ENCODE measurements at places on chromosomes 7 and 10.

- peak; percentile 83 for DNase-seq
Observed at GRCh38 chr7:51062222-51062987, 254.2 kb downstream of the COBL start.

DNA sequence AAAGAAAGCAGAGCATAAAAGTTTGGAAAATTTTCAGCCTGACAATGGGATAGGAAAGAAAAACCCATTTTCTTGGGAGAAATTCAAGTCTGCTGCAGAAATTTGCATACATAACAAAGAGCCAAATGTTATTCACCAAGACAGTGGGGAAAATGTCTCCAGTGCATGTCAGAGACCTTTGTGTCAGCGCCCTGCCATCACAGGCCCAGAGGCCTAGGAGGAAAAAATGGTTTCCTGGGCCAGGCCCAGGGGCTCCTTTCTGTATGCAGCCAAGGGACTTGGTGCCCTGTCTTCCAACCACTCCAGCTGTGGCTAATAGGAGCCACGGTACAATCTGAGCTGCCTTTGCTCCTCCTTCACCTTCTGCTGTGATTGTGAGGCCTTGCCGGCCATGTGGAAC is 189.1 kb upstream of the PITRM1 start:
- no peak for DNase-seq

DNA sequence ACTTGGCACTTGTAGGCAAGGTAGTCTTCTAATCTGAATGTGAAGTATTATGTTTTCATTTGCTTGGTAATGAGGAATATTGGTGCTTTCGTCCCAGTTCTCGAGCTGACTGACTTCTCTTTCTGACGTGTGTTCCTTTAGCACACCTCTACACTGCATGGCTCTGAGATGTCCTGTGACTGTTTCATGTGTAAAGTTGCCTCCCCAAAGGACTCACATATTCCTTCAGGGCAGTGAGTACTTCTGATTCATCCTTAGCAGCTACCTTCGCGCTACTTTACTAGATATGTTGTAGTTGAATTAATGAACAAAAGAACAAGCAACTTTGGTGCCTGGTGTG is 113.7 kb downstream of the EGFR start:
- no peak for DNase-seq

DNA sequence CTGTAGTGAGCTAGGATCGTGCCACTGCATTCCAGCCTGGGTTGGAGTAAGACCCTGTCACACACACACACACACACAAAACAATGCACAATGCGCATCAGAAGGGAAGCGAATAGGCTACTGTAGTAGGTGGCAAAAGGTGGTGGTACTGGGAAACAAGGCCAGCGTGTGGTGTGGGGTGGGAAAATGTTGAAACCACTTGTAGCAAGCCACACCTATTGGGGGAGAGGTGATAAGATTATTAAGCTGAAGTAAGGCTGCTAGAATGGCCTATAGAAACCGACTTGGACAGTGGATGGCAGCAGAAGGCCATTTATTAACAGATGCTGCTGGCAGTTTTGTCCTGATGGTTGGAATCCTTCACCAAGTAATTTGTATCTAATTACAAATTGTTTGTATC is 7.2 kb upstream of the CHCHD1 start:
- DNase-seq: no peak

GRCh38 chr10:17077346-17077781 is 52.2 kb downstream of the CUBN start:
- no peak for DNase-seq

- no peak for DNase-seq
Observed at GRCh38 chr10:20147684-20148083, 331.5 kb downstream of the PLXDC2 start.

GRCh38 chr10:47348661-47349470 is 703 bp downstream of the RBP3 start:
- no peak for DNase-seq

DNA sequence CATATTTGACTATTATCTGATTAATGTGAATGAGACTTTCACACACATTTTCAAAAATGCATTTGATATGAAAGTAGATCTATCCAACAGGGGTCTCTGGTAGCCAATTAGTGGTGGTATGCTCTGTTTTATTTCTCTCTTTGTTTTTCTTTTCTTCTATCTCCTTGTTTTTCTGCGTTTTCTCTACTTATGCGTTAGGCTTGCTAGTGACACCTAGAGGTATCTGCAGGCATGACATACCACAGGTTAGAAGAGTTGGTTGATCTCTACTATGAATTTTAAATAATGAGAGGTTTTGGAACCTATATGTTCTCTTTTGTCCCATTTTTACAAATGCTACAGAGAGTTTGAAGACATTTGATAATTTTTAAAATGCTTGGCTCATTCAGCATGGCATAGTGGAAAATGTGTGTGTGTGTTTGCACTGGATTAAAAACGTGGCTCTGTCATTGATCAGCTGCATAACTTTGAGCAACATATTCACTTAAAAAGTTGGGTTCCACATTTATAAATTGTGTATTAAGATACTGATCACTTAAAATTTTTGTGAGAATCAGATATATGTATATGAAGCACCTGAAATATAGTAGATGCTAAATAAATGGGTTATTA is 28.1 kb upstream of the PLXDC2 start:
- DNase-seq: peak; percentile 8

- no peak for DNase-seq
Observed at GRCh38 chr10:95925033-95925432, 17.3 kb downstream of the CC2D2B start.

DNA sequence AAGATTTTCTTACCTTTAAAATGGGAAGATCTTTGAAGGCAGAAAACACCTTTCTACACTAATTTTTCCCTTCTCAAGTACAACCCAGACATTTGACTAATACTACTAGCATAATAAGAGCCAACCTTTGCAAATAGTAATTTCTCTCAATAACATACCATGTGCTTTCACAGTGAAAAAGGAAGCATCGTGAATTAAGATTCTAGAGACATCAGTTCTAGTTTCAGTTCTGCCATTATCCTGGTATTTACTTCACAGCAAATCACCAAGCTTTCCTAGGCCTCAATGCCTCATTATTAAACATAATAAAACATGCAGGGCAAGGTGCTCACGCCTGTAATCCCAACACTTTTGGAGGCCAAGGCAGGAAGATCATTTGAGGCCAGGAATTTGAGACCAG is 24.9 kb downstream of the GSAP start:
- no peak for DNase-seq
